ENCODE measurements at places on chromosomes 13 and 19.

DNA sequence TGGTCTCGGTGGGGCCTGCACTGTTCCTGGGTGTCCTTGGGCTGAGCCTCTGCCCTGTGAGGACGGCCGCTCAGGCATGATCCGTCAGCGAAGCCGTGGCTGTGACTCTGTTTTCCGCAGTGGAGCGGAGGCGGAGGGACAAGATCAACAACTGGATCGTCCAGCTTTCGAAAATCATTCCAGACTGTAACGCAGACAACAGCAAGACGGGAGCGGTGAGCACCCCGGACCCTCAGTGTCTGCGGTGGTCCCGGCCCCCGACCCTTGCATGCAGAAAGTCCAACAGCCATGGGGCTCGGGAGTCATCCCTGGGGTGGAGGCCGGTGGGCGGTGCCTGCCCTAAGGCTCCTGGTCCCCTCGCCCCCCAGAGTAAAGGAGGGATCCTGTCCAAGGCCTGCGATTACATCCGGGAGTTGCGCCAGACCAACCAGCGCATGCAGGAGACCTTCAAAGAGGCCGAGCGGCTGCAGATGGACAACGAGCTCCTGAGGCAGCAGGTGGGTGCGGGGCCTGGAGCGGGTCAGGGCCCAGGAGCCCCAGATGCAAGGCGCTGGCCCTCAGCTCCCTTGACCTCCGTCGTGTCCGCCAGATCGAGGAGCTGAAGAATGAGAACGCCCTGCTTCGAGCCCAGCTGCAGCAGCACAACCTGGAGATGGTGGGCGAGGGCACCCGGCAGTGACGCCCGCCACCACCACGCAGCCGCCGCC is 3.6 kb upstream of the HAMP start:
- H3K4me1 ChIP-seq = peaks cover 7% of the 10 kb centered on the region
- no peak for DNase-seq
- no peak overlapping the region for H3K4me3 ChIP-seq
- peaks cover 16% of the 10 kb centered on the region for H3K36me3 ChIP-seq
- no peak overlapping the region for H3K27ac ChIP-seq

GRCh38 chr13:40148101-40148500 is 492.6 kb downstream of the COG6 start:
- H3K27ac ChIP-seq = no peak overlapping the region
- H3K36me3 ChIP-seq = no peaks in the 10 kb centered on the region
- H3K4me3 ChIP-seq = no peak overlapping the region
- H3K27me3 ChIP-seq = no peaks in the 10 kb centered on the region

DNA sequence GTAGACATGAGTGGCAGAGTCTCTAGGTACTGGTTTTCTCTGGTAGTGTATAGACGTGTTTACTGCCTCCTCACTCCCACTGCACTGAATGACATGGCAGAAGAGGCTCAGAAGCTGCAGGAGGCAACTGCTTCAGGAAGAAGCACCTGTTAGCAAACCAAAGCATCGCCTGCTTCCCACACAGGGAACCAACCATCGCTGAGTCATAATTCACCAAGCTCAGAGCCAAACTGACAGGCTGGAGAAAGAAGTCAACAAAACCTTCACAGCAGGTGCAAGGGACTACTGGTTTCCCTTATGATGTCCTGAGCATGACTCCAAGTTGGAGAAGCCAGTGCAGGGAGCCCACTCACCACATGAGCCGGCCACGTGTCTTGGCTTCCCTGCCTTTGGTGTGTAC is 69.8 kb downstream of the KCTD12 start:
- DNase-seq = no peak
- no peak overlapping the region for H3K4me3 ChIP-seq
- H3K27ac ChIP-seq = no peak overlapping the region
- H3K27me3 ChIP-seq = peaks cover 5% of the 10 kb centered on the region
- no peaks in the 10 kb centered on the region for H3K36me3 ChIP-seq

- no peaks in the 10 kb centered on the region for H3K36me3 ChIP-seq
- DNase-seq = no peak
Measured at GRCh38 chr19:16888629-16889365, at the start of gene F2RL3. Gene F2RL3 (plus strand): TSS chr19:16888999. CDS start chr19:16889190, 191 bp downstream.

Measured in keratinocyte (primary cell).